NCI-H1105 (cell line): ENCODE measurements at places on chromosomes 7 and 10.

GRCh38 chr7:92034116-92034515 lies 93.5 kb downstream of the AKAP9 start:
- DNase-seq, result no peak

- DNase-seq, result peak; percentile 46
Observed at GRCh38 chr7:120718361-120718760, 139.6 kb downstream of the TSPAN12 start.

DNA sequence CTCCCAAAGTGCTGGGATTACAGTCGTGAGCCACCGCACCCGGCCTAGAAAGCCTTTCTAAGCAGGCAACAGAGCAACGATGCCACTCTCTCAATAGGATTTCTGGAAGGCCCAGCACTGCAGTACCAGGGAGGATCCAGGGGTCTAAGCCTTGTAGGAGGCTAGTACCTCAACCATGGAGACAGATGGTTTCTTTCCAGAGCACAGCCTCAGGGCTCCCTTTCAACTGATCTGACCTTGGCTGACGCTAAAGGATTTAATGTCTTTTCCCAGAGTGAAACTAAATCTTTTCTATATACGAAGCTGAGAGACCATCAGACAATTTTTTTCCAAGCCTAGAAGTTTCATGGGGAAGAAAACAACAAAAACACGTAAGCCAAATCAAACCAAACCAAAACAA lies 78.0 kb downstream of the WDR11 start:
- no peak for DNase-seq

DNA sequence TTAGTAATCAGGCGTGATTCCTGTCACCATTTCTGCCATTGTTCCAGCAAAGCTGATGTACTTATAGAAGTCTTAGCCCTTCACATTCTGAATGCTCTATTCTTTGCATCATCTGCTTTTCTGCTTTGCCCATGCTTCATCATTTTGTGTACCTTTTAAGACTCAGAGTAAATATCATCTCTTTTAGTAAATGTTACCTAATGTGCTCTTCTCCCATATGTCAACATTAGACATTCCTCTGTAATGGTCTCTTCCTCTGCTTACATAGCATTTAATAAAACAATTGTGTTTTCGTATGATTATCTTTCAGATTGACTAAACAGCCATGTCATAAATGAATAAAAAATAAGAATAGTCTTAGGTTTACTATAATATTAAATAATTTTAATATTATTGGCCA lies 719.6 kb upstream of the GRM3 start:
- no peak for DNase-seq

DNA sequence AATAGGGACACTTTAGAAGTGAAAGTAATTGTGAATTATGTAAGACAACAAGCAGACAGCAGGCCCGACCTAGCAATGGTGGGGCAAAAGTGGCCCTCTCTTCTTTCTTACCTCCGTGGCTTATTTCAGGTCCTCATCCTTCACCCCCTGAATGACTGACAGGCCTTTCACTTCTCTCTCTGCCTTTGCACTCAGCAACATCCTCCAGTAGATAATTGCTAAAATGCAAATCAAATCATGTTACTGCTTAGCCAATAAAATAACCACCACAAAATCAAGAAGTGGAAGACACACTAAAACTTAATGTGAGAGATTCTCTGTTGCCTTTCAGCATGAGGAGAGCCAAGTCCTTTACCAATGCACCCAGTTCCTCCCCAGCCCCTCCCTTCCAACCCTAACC lies 274.6 kb upstream of the ZNF32 start:
- no peak for DNase-seq

GRCh38 chr10:17665747-17666146 lies 21.8 kb downstream of the STAM start:
- no peak for DNase-seq

DNA sequence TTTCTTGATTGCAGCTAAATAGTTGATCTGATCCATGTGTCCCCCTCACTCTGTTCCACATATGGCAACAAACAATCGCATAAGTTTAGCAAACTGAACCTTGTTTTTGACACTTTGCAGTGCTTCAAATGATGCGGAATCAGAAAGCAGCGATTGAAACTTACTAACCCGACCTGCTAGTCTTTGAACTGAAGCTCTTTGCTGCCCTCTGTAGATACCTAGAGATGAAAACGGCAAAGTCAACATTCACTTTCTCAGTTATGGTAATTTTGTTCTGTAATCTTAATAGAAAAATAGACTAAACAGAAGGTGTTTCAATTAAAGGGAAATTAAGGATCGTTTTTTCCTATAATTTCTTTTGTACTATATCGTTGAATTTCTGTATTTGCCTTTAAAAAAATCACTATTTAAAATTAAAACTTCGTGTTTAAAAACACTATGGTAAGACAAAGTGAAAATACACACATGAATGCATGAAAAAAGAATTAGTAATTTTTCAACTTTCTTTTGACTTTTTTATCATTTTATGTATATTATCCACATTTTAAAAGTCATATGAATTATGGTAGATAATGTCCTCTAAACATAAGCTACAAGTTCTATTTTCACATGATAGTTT lies 276.5 kb downstream of the MAGI2 start:
- DNase-seq, result peak; percentile 30

GRCh38 chr10:27998178-27998953 lies 513 bp downstream of the ODAD2 start:
- peak; percentile 26 for DNase-seq

DNA sequence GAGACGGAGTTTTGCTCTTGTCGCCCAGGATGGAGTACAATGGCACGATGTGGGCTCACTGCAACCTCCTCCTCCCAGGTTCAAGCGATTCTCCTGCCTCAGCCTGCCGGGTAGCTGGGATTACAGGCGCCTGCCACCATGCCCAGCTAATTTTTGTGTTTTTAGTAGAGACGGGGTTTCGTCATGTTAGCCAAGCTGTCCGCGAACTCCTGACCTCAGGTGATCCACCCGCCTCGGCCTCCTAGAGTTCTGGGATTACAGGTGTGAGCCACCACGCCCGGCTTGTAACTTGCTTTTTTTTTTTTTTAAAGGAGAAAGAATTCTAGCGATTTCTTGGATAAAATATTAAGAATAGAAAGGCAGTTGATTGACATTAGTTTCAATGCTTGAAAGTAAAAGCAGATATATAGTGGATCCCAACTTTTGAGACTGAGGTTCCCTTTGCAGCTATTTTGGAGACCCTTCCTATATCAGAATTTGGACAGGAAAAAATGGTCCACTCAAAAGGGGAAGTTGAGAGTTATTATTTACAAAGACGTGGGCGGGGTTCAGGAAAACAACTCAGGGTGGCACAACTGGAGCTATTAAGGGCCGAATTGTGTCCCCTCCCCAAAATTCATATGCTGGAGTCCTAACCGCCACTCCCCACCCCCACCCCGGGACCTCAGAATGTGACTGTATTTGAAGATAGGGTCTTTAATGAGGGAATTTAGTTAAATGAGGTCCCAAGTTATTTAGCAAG lies 1.3 kb upstream of the ERCC6 start:
- no peak for DNase-seq

DNA sequence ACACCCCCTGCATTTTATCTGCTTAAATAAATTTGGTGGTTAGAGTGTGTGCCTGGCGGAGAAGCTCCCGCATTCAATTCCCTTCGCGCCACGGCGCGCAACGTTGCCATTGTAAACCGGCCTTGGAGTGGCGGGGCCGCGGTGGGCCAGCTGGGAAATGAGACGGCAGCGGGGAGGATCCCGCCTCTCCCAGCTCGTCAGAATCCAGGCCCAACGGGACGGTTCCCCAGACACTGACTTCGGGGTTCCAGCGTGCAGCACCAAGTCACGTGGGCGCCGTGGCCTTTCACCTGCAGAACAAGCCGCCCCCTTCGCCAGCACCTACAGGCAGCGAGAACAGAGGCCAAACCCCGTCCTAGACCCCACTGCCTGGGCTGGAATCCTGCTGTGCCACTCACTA lies 103.4 kb downstream of the GRID1 start:
- no peak for DNase-seq

- no peak for DNase-seq
Observed at GRCh38 chr7:105250706-105251105, 138.0 kb downstream of the SRPK2 start.

- no peak for DNase-seq
Observed at GRCh38 chr10:71766717-71767419, 6.5 kb downstream of the VSIR start.

GRCh38 chr7:29975561-29975960 lies 14.0 kb downstream of the SCRN1 start:
- DNase-seq, result peak; percentile 20

DNA sequence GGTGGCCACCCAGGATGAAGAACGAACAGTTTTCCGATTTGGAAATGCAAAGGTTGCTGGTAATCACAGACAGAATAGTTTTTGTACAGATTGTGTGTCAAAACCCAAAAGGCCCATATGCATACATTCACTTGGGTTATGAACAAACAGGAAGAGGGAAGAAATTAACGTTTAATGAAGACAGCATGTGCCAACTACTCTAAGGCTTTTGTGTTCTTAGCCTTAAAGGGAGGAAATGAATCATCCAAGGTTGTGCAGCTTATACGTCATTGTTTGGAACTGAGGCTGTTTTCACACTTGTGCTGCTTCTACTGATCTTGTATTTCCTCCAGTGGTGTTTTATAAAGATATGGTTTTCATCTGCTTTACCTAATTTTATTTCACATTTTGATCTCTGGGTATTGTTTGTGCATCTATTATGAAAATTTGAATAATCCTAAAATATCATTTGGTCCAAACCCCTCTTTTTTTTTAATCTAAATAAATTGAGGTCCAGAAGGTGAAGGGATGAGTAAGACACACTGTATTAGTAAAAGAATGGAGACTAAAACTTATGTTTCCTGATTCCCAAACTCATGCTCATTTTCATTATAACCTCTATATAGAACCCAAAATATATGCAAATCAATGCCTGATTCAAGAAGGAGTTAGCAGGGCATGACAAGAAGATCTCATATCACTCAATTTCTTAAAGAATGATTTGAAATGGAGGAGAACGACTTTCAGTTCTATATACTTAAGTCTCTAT lies 373.1 kb downstream of the THSD7A start:
- no peak for DNase-seq
